ENCODE measurements at places on chromosomes 5 and 9.

GRCh38 chr9:84304166-84304565 is 36.4 kb downstream of the SLC28A3 start:
- no peak for DNase-seq

DNA sequence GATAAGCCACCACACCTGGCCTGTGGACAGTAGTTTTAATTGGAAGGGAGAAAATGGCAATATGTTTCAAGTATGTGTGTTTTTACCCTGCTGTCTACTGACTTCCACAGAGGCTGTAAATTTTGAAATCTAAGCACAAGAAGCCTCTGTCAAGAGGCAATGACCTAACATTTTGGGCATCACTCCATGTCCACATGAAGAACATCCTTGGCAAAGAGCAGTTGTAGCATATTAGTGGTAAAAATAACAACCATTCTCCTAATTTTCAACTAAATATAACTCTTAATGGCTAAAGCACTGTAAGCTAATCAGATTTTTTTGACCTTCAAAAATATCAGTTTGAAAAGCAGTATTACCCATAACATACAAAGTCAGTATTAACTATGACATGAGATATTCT is 100.3 kb upstream of the APC start:
- DNase-seq = no peak

GRCh38 chr5:51159164-51159563 is 224.1 kb upstream of the ISL1 start:
- no peak for DNase-seq

DNA sequence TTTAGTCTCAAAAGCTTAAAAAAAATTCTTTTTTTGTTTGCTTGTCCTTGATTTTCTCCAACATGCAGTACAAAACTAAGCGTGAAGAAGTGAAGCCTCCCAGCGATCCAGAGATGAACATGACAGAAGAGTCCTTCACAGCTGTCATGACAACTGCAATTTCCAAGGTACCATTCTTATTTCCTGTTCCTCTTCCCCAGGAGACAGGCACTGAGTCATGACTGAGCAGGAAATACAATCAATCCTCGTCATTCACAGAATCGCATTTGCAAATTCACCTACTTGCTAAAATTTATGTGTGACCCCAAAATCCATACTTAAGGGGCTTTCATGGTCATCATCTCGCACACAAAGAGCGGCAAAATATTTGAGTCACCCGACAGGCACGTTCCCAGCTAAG is 77.3 kb downstream of the SLC1A1 start:
- DNase-seq = no peak

DNA sequence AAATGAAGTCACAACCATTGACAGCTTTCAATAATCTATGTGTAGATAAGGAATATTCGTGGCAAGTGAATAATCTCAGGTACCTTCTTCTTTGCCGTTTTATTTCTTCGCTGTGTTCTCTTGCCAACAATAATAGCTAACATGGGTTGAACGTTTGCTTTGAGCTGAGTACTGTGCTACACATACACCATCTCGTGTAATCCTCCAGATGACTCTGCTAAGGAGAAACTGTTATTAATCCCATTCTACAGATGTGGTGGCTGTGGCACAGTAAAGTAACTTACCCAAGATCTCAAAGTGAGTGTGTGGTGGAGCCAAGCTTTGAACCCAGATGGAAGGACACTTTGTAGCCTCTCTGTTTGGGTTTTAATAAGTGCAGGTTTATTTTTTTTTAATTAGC is 179.7 kb downstream of the C9orf152 start:
- DNase-seq = no peak

GRCh38 chr9:129231022-129231739 is 53.1 kb upstream of the IER5L start:
- DNase-seq = no peak

- no peak for DNase-seq
These were observed 384 bp downstream of the COL5A1 start for GRCh38 chr9:134641990-134642384.

DNA sequence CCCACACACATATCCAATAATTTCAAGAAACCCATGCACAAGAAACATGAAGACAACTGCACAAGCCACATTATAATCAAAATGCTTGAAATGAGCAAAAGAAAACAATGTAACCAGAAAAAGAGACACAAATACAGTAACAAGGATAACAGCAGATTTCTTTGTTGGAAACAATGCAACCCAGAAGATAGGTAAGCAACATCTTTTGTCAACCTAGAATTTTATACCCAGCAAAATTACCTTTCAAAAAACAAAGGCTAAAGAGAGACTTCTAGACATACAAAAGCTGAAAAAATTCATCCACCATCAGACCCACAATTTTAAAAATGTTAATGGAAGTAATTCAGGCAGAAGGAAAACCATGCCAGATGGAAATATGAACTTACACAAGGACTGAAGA is 5.0 kb upstream of the COL23A1 start:
- no peak for DNase-seq

DNA sequence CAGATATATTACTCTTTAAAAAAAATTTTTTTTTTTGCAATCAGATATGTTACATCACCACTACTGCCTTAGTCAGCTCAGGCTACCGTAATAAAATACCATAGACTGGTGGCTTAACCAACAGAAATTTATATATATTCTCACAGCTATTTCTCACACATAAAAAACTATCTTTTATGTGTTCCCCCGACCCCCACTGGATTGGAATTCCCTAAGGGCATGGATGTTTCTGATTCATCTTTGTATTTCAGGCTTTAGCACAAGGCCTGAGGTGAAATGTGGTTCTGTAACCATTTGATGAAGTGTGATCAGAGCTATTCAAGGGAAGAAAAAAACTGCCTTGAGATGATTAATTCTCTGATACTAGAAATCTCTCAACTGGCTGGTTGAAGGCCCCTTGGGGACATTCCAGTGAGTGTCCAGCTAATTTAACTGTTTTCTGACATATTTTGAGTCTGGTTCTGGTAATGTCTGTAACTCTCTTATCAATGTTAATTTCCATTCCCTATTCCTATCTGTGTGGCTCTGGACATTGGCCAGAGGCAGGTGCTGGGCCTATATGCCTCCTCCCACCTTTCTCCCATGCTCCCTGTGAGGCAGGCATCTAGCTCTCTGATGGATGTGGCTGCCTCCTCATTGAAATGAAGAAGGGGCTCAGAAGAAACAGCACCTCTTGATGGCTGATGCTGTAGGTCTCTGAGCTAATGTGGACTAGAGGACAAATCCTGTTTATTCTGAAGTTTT is 2.5 kb downstream of the CD14 start:
- no peak for DNase-seq

- no peak for DNase-seq
These were observed 18.1 kb upstream of the COL5A1 start for GRCh38 chr9:134623258-134624066.

GRCh38 chr5:74433896-74434829 is 206.4 kb downstream of the ENC1 start:
- no peak for DNase-seq

Data from stimulated activated CD4-positive, alpha-beta T cell treated with anti-CD3 and anti-CD28 coated beads, Interleukin-12 subunit alpha, Interleukin-12 subunit beta, amount 100 ng/mL, for 48 hours (primary cell).